Breast epithelium (tissue), 4 donors: ENCODE measurements at places on chromosomes 3 and 15. TPM values are rescaled to one million over a fixed set of nuclear protein-coding genes. Genes with fewer than 3 reads are reported as not detected.
A peak's percentile ranks its signal among the peaks of the same experiment; 100 is the strongest.

GRCh38 chr15:39535466-39535865, 45.4 kb upstream of the THBS1 start:
- no peaks in the 10 kb centered on the region for H3K27me3 ChIP-seq
- no peak overlapping the region for H3K4me3 ChIP-seq
- peaks cover 4% of the 10 kb centered on the region for H3K4me1 ChIP-seq
- H3K27ac ChIP-seq = peak overlapping the region; percentile 64

GRCh38 chr3:46090161-46090591, 62.9 kb upstream of the XCR1 start:
- H3K4me1 ChIP-seq = no peaks in the 10 kb centered on the region
- no peaks in the 10 kb centered on the region for H3K27me3 ChIP-seq
- no peak overlapping the region for H3K4me3 ChIP-seq
- H3K36me3 ChIP-seq = no peaks in the 10 kb centered on the region
- no peak for DNase-seq

Gene ANKRD34C
- total RNA-seq = not detected

DNA sequence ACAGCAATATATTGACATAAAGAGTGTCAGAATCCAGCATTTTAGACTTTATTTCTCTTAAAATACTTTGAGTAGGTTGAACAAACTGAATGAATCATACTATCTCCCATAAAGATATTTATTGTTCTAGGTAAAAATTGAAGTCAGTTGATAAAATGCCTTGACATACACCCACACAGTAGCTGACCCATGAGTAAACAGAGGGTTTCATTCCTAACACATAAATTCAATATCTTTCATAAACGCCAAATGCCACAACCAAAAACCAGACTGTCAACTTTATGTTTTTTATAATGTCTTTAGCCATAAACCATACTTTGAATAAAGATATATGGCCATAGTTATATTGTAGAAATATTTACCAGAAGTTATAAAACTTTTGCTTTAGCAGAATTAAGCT, 742.4 kb downstream of the NAALADL2 start:
- H3K27ac ChIP-seq = no peak overlapping the region
- H3K36me3 ChIP-seq = no peaks in the 10 kb centered on the region
- no peak for DNase-seq
- no peaks in the 10 kb centered on the region for H3K4me1 ChIP-seq
- H3K4me3 ChIP-seq = no peak overlapping the region

GRCh38 chr3:187183903-187184302, 13.4 kb upstream of the RTP1 start:
- no peak overlapping the region for H3K27ac ChIP-seq
- H3K4me1 ChIP-seq = peaks cover 11% of the 10 kb centered on the region
- no peak for DNase-seq
- H3K36me3 ChIP-seq = no peaks in the 10 kb centered on the region
- no peak overlapping the region for H3K4me3 ChIP-seq
- no peaks in the 10 kb centered on the region for H3K27me3 ChIP-seq

- peak overlapping the region; percentile 79 for H3K27ac ChIP-seq
- DNase-seq = no peak
- no peaks in the 10 kb centered on the region for H3K27me3 ChIP-seq
- H3K4me1 ChIP-seq = peaks cover 9% of the 10 kb centered on the region
These were observed 4.0 kb upstream of the IL17RE start for GRCh38 chr3:9898467-9899241.

- no peaks in the 10 kb centered on the region for H3K36me3 ChIP-seq
- H3K27me3 ChIP-seq = no peaks in the 10 kb centered on the region
- H3K4me1 ChIP-seq = no peaks in the 10 kb centered on the region
- DNase-seq = no peak
These were observed 372.2 kb upstream of the WNT5A start for GRCh38 chr3:55859305-55859704.

Gene TPRA1
- total RNA-seq = 49.0 TPM

- no peak overlapping the region for H3K27ac ChIP-seq
- H3K36me3 ChIP-seq = no peaks in the 10 kb centered on the region
- H3K4me1 ChIP-seq = no peaks in the 10 kb centered on the region
- no peak overlapping the region for H3K4me3 ChIP-seq
- DNase-seq = no peak
These were observed 61.2 kb downstream of the ADAMTSL3 start for GRCh38 chr15:83714939-83715628.

Gene PYGO1
- total RNA-seq = 5.9 TPM

- no peaks in the 10 kb centered on the region for H3K36me3 ChIP-seq
- H3K27ac ChIP-seq = no peak overlapping the region
- no peak for DNase-seq
- no peaks in the 10 kb centered on the region for H3K27me3 ChIP-seq
- H3K4me1 ChIP-seq = no peaks in the 10 kb centered on the region
These were observed 468.4 kb upstream of the UBE2E2 start for GRCh38 chr3:22734756-22735155.

- H3K27ac ChIP-seq = peak overlapping the region; percentile 94
- H3K4me1 ChIP-seq = peaks cover 7% of the 10 kb centered on the region
- no peaks in the 10 kb centered on the region for H3K36me3 ChIP-seq
- no peaks in the 10 kb centered on the region for H3K27me3 ChIP-seq
- H3K4me3 ChIP-seq = no peak overlapping the region
These were observed 4.9 kb downstream of the NT5DC2 start for GRCh38 chr3:52528586-52529375.

DNA sequence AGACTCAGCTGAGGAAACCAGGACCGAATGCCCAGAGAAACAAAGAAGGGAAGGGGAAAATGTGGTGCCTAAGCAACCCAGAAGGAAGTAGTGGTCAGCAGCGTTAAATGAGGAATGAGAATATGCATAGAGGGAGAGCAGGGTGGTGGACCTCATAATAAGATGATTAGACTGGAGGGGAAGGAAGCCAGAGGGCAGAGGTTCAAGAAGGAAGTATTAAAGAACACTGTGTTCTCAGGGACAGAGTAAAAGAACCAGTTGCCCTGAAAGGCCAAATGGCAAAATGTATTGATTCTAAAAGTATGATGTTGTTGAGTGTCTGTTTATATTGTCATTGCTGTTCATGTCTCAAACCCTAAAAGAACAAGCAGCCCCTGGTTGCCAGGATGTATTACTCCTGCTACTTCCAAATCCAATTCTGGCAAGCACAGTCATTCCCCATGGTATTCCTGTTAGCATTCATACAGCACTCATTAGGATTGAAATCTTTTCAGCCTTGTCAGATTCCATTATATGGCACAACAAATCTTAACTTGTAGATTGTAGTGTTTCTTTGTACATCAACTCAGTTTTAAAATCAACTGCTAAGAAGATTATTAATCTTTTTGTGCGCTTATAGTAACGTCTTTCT, 23.4 kb downstream of the P2RY1 start:
- no peaks in the 10 kb centered on the region for H3K36me3 ChIP-seq
- H3K27me3 ChIP-seq = no peaks in the 10 kb centered on the region
- DNase-seq = no peak
- no peak overlapping the region for H3K4me3 ChIP-seq
- no peak overlapping the region for H3K27ac ChIP-seq

DNA sequence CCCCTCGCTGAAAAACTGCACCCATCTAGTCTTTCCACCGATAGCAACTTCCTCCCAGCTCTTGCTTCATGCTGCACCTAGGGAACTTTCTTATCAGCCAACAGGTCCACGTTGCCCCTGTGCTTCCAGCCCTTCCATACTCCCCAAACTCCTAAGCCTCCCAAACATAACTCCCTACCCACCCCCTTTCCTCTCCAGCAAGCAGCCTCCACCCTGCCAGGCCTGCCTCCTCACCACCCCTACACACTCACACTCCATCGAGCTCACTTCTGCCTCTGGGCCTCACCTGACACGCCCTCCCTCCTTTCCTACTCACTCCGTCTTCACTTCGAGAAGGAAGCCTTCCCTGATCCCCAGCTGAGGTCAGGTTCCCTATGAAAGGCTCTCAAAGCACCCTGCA, 8.1 kb downstream of the INSYN1 start:
- H3K27ac ChIP-seq = no peak overlapping the region
- DNase-seq = no peak
- no peak overlapping the region for H3K4me3 ChIP-seq

Gene GTF2A2
- total RNA-seq = 40.7 TPM

Gene GOLGA8T
- not detected for total RNA-seq

DNA sequence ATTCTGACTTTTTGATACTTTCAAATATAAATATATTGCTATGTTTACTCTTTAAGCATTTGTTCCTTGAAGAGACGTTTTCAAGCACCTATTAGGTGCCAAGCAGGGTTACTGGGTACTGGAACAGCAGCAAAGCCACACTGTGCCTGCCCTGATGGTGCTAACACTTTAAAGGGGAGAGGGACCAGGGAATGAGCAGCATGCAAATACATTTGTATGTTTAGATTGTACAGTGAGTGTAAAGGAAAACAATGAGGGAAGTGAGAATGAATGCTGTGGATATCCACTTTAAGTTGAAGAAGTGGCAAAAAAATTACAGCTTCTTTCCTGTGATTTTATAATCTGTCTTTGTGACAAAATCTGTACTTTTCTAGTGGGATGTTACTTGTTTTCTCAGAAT, 400.2 kb upstream of the ATP11B start:
- DNase-seq = no peak
- H3K4me1 ChIP-seq = no peaks in the 10 kb centered on the region
- no peaks in the 10 kb centered on the region for H3K27me3 ChIP-seq

- H3K36me3 ChIP-seq = no peaks in the 10 kb centered on the region
- no peak overlapping the region for H3K4me3 ChIP-seq
- peaks cover 4% of the 10 kb centered on the region for H3K4me1 ChIP-seq
These were observed 49.0 kb downstream of the CLDN11 start for GRCh38 chr3:170467571-170468147.

GRCh38 chr3:176521531-176522175, 675.6 kb downstream of the TBL1XR1 start:
- no peak for DNase-seq
- H3K27me3 ChIP-seq = no peaks in the 10 kb centered on the region
- H3K4me3 ChIP-seq = no peak overlapping the region
- H3K4me1 ChIP-seq = no peaks in the 10 kb centered on the region
- no peaks in the 10 kb centered on the region for H3K36me3 ChIP-seq

Gene SAMMSON
- total RNA-seq = 0.98 TPM

Gene CCR1
- 15.0 TPM for total RNA-seq

Gene OR5H6
- not detected for total RNA-seq

GRCh38 chr15:60584355-60584998, 105.5 kb upstream of the ICE2 start:
- H3K36me3 ChIP-seq = no peaks in the 10 kb centered on the region
- DNase-seq = no peak

DNA sequence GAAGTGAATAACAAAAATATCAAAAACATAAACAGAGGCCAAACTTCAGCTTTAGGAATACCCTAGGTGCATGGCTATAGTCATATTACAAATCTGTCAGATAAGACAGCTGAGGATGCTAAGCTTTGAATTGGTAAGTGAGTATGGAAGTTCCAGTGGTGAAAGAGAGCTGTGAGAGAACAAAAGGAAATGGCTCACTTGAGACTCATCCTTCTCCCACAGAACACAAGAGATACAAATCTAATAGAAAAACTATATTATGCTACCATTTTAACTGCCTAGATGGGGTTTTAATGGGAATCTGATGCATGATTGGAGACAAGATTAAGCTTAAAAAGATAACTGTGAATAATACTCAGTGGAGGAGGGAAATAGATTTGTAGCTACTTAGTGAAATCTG, 21.5 kb upstream of the PEX5L start:
- no peak for DNase-seq
- no peaks in the 10 kb centered on the region for H3K27me3 ChIP-seq
- H3K4me1 ChIP-seq = no peaks in the 10 kb centered on the region
- H3K36me3 ChIP-seq = no peaks in the 10 kb centered on the region
- H3K4me3 ChIP-seq = no peak overlapping the region

Gene HYKK
- 8.6 TPM for total RNA-seq

Gene SMCO1
- not detected for total RNA-seq

Gene GP9
- not detected for total RNA-seq

Gene NUP210
- 15.2 TPM for total RNA-seq

DNA sequence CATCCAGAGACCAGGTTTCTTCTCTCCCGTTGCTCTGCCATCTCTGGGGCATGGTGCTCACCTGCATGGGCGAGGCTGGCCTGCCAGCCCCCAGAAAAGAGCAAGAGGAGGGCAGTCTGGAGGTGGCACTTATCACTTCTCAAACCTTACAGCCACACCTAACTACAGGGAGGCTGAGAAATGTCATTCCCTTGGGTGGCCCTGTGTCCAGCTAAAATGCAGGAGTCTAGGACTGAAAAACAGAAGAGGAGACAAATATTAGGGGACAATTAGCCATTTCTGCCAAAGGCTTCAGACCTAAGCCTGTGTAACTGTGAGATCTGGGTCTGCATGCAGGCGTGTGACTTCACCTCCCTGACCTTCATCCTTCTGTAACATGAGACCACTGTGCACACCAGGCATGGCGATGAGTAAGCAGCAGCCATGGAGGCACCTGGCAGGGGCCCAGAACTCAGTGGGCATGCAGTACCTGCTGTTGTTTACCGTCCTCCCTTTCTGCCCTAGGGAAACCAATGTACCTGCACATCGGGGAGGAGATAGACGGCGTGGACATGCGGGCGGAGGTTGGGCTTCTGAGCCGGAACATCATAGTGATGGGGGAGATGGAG, 83.4 kb downstream of the MESD start:
- no peak overlapping the region for H3K27ac ChIP-seq
- H3K4me3 ChIP-seq = no peak overlapping the region
- H3K36me3 ChIP-seq = peaks cover 4% of the 10 kb centered on the region

Gene FGF7
- 33.7 TPM for total RNA-seq

- H3K36me3 ChIP-seq = no peaks in the 10 kb centered on the region
- no peak for DNase-seq
- H3K27me3 ChIP-seq = no peaks in the 10 kb centered on the region
- no peak overlapping the region for H3K4me3 ChIP-seq
- no peak overlapping the region for H3K27ac ChIP-seq
These were observed 116.7 kb downstream of the DLG1 start for GRCh38 chr3:197181741-197182140.

- no peaks in the 10 kb centered on the region for H3K27me3 ChIP-seq
- no peak overlapping the region for H3K27ac ChIP-seq
- H3K4me1 ChIP-seq = no peaks in the 10 kb centered on the region
- DNase-seq = no peak
- no peaks in the 10 kb centered on the region for H3K36me3 ChIP-seq
These were observed 452.8 kb downstream of the ROBO1 start for GRCh38 chr3:79314962-79315361.

Gene ATP2B2
- under 0.01 TPM for total RNA-seq

DNA sequence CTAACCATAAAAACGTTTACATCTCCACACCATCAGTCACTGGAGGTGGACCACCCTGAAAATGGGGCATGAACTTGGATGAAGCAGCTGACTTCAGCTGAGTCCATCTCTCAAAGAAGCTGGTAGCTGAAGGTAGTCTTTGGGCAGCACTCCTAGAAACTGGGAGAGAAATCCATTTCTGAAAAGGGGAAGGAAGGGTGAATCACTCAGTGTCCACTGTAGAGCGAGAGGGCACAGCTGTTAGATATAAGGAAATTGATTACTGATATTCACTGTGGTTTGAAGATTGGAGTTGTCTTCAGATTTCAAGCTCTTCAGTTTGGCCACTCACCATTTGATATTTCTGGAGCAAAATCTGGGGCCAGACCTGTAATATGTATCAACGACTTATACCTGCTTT, 499.0 kb upstream of the UBE2E2 start:
- H3K27me3 ChIP-seq = no peaks in the 10 kb centered on the region
- DNase-seq = no peak
- H3K4me3 ChIP-seq = no peak overlapping the region
- no peaks in the 10 kb centered on the region for H3K36me3 ChIP-seq
- H3K27ac ChIP-seq = no peak overlapping the region

Gene SV2B
- 2.2 TPM for total RNA-seq
